Upper lobe of left lung (tissue), 6 donors: ENCODE measurements at places on chromosomes 6 and 20.

GRCh38 chr6:28657381-28657768, 131.7 kb downstream of the GPX5 start:
- no peaks in the 10 kb centered on the region for H3K27me3 ChIP-seq
- peak overlapping the region; percentile 20 for H3K4me3 ChIP-seq
- DNase-seq, result no peak
- no peaks in the 10 kb centered on the region for H3K4me1 ChIP-seq

DNA sequence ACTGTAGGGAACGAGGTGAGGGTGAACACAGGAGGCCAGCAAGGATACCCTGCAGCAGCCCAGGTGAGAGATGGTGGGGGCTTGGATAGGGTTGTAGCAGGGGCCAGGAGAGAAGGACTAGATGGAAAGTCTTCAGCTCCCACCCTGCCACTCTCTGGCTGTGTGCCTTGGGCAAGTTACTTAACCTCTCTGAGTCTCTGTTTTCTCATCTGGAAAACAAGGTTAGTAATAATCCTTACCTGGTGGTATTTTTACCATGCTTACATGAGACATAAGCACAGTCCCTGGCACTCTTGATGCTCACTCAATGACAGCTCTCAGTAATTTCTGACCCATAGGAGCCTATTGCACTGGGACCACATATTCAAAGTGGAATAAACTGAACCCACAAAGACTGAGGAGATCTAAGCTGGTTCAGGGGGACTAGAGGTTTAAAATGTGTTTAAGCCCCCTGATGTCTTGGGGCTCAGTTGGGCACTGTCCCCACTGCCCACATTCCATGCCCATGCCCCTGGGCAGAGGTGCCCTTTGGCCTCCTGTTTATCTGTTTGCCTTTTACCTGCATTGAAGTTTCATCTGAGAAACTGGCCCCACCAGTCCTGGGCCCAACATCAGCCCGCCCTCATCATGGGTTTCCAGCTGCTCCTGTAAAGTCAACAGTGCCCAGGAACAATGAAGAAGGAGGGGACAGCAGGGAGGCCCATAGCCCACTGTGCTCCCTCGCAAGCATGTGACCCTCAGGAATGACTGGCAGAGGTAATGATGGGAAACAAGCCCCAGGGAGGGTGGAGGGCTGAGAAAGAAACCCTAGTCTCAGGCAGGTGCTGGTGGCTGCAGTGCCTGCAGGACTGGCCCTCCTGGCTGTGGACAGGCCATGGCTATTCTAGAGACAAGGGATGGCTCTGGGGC, 104.0 kb downstream of the VEGFA start:
- no peak overlapping the region for H3K27ac ChIP-seq
- no peaks in the 10 kb centered on the region for H3K27me3 ChIP-seq
- DNase-seq, result peak; percentile 45
- H3K4me1 ChIP-seq, result no peaks in the 10 kb centered on the region
- H3K4me3 ChIP-seq, result no peak overlapping the region

DNA sequence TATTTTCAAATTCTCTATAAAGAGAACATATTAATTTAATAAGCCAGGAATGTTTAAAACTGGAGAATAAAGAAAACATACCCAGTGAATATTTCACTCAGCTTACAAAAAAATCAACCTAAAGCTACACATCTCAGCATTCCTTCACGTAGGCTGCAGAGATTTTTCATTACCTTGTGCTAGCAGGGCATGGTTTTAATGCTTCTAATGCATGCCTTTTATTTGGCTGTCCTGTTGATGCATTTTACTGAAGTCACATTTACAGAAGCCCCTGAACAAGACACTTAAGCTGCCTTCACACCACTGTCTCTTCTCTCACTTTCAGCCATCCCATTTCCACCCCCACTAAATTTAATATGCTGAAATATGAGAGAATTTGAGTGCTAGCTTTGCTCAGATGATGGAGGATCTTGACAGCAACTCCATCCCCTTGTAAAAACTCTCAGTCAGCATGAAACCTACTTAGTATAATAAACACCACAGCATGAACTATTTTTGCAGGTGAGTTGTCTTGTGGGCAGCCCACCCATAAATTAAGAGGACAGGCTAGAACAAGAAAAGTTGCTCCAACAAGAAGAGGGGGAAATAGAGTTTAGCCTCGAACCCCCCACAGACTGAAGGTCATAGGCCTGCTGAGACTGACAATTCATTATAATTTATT, 159.4 kb downstream of the SIM1 start:
- no peaks in the 10 kb centered on the region for H3K36me3 ChIP-seq
- no peaks in the 10 kb centered on the region for H3K4me1 ChIP-seq
- no peak for DNase-seq
- H3K27me3 ChIP-seq, result no peaks in the 10 kb centered on the region
- no peak overlapping the region for H3K27ac ChIP-seq

DNA sequence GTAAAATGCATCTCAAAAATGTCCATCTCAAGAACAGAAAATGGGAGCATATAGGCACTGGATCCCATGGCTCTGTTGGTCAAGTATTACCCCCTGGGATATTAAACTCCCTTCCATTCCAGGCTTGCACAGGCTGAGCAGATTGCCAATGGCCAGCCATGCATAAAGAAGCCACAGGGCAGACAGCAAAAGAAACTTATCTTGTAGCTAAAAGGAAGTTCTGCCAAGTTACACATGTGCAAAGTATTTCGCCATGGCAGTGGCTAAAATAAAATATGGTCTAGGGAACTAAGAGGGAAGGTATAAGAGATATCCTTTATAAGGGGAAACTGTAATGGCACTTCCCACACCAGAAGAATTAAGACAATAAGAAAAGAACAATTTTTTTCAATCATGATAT, 415.6 kb upstream of the BTBD3 start:
- H3K27ac ChIP-seq, result no peak overlapping the region
- H3K4me1 ChIP-seq, result no peaks in the 10 kb centered on the region
- DNase-seq, result no peak
- H3K4me3 ChIP-seq, result no peak overlapping the region

DNA sequence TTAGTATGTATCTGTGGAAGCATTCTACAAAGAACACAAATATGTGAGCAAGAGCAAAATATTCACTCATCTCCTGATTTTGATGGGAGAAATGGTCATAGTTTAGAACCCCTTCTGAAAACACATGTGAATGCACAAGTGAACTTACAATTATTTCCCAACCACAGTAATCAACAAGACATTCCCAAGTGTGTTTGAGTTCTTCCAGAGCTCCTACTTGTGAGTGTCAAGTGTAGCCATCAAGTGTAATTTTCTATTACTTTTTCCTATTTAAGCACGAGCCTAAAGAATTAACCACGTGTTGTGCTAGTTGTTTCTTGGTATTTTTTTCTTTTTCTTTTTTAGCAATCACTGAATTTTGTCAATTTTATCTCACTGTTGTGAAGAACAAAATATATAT, 402.3 kb downstream of the NKAIN2 start:
- H3K4me3 ChIP-seq, result no peak overlapping the region
- no peak for DNase-seq
- no peaks in the 10 kb centered on the region for H3K36me3 ChIP-seq
- H3K4me1 ChIP-seq, result no peaks in the 10 kb centered on the region

DNA sequence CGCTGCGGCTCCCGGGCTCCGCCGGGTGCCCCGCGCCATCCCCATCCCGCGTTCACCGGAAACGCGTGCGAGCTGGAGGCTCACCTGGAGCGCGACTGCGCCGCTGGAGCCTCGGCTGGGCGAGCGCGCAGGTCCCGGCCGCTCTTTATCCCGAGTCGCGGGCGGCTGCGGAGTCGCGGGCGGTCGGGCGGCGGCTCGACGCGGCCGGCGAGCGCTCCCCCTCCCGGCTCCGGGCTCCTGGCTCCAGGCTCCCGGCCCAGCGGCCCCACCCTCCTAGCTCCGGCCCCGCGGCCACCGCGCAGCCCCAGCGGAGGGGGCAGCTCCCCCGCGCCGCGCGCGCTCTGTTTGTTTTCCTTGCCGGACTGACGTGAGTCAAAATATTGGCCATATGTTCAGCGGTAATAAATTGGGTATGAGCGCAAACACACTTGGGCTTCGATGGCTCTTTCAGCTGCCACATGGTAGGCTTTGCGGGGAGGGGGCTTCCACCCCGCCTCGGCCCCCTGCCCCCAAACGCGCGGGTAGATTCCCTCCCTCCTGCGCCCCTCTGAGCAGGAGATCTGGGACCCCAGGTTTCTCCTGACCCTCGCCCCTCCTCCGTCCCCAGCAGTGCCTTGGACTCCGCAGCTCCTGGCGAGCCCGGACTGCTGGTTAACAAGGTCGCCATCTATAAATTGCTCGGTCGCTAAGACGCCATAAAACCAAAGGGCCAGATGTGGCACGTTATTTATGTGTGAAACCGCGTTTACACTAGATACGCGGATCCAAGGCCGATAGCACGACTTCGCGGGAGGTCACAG, 8.8 kb upstream of the NKX2-2 start:
- DNase-seq, result peak; percentile 83
- peaks cover 73% of the 10 kb centered on the region for H3K27me3 ChIP-seq
- no peak overlapping the region for H3K27ac ChIP-seq
- no peak overlapping the region for H3K4me3 ChIP-seq
- H3K4me1 ChIP-seq, result peaks cover 7% of the 10 kb centered on the region
- H3K36me3 ChIP-seq, result no peaks in the 10 kb centered on the region

GRCh38 chr20:1538655-1539054, 18.9 kb downstream of the SIRPD start:
- H3K27me3 ChIP-seq, result no peaks in the 10 kb centered on the region
- DNase-seq, result no peak
- H3K27ac ChIP-seq, result peak overlapping the region; percentile 78

GRCh38 chr6:26743157-26743821, 83.7 kb upstream of the ZNF322 start:
- DNase-seq, result peak; percentile 38
- H3K36me3 ChIP-seq, result no peaks in the 10 kb centered on the region
- H3K27me3 ChIP-seq, result no peaks in the 10 kb centered on the region
- H3K4me3 ChIP-seq, result no peak overlapping the region
